ENCODE measurements at places on chromosomes 2 and 18.
A peak's percentile ranks its signal among the peaks of the same experiment; 100 is the strongest.

GRCh38 chr2:179558010-179558934 is 293.6 kb upstream of the SESTD1 start:
- no peak for DNase-seq

DNA sequence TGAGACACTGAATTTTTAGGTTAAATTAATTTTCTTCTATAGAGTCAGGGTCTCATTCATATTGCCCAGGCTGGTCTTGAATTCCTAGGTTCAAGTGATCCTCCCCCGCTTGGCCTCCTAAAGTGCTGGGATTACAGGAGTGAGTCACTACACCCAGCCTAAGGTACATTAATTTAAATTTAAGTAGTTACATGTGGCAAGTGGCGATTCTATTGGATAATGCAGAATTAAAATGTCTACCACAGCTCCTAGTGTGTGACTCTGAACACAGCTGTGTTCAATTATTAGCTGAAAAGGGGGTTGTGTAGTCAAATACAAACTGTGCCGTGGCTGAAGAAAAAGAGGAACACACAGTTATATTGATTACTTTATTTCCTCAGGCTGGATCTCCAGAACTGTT is 2.2 kb upstream of the CAD start:
- no peak for DNase-seq

GRCh38 chr2:220212296-220213080 is 585.1 kb downstream of the SLC4A3 start:
- DNase-seq = no peak

DNA sequence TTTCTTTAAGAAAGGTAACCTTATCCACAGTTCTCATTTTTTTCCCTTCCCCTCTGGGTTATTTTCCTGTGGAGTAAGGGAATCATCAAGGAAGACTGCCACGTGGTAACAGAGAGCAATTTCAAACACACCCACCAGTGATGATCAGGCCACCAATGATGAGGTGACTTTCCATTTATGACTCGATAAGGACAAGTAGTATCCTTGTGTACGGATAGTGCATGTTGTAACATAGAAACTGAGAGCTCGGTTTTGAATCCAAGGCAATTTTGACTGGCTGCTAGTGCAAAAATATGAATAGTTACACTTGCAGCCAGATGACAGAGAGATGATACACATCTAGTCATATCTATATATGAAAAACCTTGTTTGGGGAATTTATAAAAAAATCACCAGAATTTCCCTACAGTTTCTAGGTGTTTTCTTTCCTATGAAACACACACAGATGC is 143.6 kb upstream of the TCF4 start:
- DNase-seq = no peak

- DNase-seq = no peak
These were observed 109.9 kb upstream of the CAB39 start for GRCh38 chr2:230602562-230603230.

DNA sequence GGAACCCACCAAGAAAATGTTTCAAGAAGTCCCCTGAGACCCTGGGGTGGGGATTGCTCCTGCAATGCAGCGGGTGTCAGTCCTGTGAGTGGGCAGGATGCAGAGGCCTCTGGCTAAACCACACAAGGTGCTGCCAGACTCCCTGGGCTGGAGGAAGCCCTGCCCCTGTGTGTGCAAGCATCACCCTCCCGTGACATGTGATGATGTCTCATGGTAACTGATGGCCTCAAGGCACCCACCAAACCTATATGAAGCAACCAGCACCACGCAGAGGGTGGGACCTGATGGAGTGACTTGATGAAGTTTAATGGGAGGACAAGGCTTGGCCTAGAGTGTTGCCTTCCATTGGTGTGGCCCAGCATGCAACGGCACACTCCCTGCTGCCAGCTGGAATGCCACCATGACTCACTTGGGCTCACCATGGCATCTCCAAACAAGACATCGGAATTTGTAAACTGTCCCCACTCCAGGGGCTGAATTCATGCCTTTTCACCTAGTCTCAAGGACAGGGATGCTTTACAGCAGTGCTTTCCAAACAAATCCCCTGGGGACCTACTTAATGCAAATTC is 8.7 kb upstream of the SLC14A1 start:
- DNase-seq = no peak

DNA sequence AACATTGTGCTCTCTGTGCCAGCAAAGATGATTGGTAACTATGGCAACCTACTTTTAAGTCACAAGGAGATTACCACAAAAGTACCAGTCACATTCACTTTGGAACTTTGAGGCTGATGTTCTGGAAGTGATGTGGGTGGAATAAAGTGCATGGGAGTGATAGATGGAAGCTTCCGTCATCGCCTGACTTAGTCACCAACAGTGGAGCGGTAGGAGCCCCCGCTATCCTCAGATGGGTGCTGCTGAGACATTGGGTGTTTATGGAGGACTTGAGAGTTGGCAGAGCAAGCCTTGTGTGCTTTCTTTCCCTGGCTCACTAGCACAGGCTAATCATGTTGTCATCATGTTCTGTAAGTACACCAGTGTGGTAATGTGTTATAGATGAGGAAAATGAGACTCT is 4.6 kb downstream of the PPP1R7 start:
- DNase-seq = no peak

GRCh38 chr18:72895548-72895947 is 27.8 kb upstream of the NETO1 start:
- DNase-seq = no peak

DNA sequence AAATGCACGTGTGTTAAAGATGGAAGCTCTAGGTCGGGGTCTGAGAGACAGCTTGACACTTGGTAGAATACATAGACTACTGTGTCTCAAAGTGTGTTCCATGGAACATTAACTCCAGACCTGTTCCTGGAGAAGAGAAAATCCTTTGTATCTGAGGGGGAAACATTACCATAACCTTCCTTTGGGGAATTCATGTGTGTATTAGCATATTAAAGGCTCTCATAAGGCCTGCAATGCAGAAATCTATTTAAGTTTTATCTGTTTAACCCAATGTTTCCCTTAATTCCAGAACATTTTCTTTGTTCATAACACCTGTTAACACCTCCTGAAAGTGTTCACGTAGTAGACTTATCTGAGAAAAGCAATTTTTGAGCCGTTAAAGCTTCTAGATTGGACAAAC is 99.5 kb downstream of the PLB1 start:
- DNase-seq = no peak

DNA sequence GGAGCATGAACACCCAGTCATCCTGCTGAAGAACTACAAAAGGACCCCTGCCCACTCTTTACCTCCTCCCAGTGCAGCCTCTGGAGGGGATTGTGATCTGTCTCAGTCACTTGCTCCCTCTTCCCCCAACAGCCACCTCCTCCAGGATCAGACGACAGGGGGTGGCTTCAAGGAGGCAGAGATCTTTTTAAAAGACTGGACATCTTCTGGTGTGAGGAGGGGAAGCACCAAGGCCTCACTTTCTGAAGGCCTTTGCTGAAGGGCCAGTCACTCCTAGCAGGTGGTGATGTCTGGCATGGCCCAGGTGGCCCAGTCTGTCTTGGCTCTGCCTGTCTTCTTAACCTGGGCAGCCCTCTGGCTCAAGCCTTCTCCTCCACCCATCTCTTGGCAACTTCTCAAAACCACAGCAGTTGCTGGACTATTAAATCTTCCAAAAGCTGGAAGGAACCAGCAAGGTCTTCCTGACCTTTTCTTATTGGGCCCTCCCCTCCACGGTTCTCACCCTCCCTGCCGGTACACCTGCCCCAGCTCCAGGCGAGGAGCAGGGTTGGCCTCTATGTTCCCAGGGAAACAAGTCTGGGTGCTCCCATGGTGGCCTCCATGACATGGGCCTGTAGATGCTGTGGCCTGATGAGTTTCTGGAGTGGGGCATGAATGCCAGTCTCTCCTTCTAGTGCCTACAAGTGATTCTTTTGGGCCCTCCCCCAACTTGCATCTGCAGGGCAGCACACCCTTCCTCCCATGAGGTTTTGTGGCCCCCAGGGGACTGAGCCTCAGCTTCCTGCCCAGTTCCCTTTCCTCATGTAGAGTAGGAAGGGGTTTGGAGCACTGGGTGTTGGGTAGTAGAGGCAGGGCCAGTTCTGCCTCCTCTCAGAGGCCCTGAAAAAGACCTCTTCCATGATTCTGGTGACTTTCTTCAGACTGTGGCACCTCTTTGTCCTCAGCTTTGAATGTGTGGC is 5.0 kb upstream of the ATP6V1B1 start:
- no peak for DNase-seq

- no peak for DNase-seq
These were observed 54.7 kb upstream of the SP5 start for GRCh38 chr2:170660409-170660808.

- DNase-seq = no peak
These were observed 60.8 kb downstream of the NCKAP1 start for GRCh38 chr2:182977463-182977862.

DNA sequence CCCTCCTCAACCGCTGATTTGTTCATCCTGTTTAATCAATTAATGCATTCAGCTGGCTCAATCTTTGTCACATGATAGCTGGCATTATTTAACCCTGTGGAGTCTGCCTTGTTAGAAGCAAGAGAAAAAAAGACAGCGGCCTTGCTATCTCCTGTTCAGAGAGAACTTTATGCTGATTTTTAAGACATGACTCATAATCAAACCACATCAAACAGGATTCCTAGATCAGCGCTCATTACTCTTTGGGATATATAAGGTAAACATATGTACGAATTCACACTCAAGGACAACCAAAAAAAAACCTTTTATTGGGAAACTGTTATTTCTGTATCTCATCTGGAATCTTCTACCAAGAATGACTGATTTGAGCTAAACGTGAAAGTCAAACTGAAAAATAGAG is 195.1 kb downstream of the C1D start:
- DNase-seq = no peak

- DNase-seq = no peak
These were observed 2.8 kb downstream of the CEP76 start for GRCh38 chr18:12699747-12700146.

GRCh38 chr2:178723786-178724346 is 83.4 kb downstream of the TTN start:
- no peak for DNase-seq

DNA sequence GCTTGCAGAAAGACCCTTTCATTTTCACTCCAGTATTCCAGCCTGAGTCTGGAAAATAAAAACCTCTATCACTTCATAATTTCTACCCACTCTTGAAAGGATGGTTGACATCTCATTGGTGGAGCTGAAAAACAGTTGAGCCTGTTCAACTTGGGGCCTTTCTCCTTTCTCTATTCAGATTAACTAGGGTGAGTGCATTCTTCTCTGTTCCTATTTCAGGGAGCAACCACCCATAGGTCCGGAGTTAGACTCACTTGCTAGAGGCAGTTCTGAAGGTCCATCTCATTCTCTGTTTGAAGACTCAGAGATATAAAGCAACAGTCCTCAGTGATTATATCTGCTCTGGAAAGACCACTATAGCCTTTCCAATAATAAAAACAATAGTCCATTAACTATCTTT is 167.9 kb upstream of the SPOPL start:
- DNase-seq = no peak

- peak; percentile 44 for DNase-seq
These were observed 7.0 kb upstream of the NXPH2 start for GRCh38 chr2:138787053-138787666.

DNA sequence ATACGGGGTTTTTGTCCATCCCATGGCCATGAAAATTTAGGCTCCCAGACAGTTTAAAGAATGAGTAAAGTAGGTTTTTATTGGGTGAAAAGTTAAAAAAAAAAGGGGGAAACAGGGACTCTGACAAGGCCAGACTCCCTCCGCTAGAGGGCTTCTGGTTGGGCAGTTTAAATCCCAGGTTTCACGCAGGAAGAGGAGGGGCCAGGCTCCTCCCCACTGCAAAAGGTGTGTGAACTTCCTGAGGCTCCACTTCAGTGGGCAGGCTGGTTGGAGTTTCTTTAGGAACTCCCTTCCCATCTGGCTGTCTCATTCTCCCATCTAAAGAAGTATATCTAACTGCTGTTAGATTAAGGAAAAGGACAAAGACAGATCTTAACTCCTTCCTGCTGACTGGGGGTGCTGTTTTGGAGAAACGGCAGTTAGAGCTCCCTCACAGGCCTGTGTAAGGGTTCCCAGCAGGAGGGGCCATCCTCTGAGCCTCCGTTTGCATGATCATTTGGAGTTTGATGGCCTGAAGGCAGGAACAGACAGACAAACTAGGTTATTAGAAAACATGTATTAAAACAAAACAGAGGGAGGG is 1160.7 kb downstream of the CNTNAP5 start:
- no peak for DNase-seq

GRCh38 chr2:23312996-23313606 is 71.9 kb upstream of the KLHL29 start:
- no peak for DNase-seq

DNA sequence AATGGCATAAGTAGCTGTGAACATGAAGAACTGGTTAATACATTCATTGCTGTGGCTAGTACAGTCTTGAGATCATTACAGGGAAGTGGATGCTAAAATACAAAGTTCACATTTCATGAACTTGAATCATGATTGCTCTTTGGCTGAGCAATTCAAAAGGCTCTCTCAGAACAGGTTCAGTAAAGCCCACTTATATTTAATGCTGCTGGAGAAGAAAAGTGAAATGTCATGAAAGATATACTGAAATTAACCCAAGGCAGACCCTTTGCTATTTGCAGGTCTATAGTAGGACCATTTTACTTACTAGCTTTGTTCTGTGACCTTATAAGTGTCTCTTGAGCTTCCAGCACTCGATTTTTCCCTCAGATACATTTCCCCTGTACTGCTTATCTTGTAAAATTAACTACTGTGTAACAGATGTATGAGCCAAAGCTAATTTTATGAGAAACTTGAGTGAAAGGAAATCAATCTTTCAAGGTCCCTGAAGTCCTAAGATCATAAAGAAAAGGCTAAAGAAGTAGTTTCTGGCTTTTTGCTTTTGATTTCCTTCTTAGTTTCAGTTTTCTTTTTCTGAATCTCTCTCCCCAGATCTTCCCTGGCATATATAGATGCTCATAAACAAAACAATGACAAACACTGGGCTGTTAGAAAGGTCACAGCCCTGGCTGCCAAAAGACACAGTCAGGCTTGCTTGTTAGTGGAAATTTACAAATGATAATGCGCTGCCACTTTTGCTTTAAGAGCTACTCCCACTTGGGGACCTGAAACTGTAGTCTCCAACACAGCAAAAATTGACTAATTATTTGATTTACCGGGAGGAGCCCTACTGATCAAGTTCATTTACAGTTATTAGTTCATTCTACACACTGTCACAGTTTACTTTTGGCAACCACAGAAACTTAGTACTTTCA is 132.7 kb upstream of the XPO1 start:
- peak; percentile 29 for DNase-seq

DNA sequence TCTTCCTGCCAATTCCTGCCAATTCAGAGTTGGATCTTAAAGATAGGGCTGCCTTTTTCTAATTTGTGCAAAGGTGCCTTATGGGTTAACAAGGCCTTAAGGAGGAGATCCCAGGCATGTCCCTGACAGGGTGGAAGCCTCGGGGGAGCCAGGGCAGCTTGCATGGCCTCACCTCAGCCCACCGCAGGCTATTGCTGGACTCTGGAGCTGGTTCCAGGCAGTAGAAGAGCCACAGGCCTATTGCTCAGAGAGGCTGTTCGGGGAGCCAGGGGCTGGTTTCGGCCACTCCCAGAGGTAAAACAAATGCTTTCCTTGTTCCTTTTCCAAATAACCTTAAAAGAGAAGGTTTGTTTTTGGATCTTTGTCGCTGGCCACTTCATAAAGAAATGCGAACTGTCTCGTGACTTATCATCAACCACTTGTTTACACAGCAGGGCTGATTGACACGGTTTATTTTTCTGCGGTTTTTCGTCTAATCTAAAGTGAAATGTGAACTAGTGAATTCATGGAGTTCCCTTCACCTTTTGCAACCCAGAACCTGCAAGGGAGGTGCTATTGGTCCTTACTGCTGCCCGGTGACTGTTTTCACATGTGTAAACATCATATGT is 108.6 kb downstream of the APOB start:
- DNase-seq = no peak
